ENCODE measurements at places on chromosomes 1 and 21.
A peak's percentile ranks its signal among the peaks of the same experiment; 100 is the strongest.

GRCh38 chr1:9399510-9400424, 107.1 kb downstream of the SPSB1 start:
- no peak for DNase-seq

- DNase-seq = peak; percentile 12
These were observed 129.9 kb downstream of the ZNF281 start for GRCh38 chr1:200279810-200280411.

- no peak for DNase-seq
These were observed 28.2 kb upstream of the FMO1 start for GRCh38 chr1:171220081-171220420.

DNA sequence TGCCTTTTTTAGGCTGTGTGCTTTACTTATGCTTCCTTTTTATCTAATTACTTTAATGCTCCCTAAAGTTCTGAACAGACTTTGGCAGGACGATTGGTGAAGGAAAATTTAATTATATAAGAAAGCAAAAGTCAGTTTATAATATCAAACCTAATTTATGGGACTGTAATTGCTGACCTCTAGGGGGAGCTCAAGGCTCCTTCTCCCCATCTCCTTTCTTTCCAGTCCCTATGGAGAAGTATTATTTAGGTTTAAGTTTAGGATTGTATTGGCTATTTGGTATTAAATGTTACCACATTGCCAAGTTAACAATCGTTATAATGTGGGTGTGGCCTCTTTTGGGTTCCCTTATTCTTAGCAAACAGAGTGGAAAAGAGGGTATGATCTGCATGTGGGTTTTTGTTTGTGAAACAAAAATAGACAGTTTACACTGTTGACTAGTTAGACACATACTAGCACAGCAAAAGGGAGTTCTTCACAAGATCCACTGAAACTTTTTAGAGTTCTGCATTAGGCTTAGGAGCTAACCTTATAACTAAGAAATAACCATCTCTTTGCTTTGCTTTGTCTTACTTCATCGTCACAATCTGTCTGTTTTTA, 48.2 kb upstream of the TNFSF4 start:
- DNase-seq = no peak

DNA sequence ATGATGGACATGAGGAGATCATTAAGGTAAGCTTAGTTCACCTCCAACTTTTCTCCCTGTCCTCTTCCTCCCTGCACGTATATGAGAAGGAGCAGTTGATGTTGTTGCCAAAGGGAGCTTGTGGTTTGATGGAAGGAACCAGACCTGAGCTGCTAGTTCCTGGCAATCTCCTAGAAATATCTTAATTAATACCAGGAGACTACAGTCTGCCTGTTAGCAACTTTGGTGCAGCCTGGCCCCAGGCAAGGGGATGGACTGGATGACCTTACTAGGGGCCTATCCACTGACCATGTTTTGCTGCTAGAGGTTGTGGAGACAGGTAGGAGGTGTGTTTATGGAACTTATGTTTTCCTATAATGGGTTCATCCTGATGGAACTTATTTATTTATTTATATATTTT, 22.6 kb downstream of the TUFT1 start:
- no peak for DNase-seq

DNA sequence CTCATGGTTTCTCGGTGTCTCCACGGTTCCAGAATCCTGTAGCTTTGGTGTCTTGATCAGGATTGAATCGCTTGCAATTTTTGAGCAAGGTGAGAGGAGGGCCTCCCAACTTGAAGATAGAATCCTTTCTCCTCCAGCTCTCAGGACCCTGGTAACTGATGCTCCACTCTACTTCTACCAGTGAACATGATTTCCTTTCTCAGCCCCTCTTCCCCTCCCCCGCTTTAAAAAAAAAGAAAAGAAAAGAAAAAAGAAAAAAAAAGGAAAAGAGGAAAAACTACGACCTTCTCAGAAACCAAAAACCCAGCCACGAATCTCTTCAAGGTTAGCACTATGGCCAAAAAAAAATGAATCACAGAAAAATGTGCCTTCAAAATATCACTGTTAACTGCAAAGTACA, 1.2 kb downstream of the ARHGEF11 start:
- DNase-seq = no peak

DNA sequence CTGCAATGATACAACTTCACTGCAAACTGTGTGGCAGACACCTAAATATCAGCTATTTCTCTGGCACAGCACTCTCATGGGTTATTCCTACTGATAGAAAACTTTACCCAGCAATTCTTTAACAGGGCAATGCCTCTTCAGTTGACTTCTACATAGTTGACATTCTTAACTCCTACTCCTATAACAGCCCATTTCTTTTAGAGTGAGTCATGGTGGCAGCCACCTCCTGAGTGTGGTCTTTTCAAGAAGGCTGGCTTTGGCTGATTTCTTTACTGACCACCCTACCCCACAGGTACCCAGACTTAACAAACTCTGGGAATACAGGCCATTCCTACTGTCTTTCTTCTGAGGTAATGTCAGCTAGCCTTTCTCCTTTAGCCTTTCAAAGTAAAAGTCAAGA, 805.8 kb upstream of the ADGRL2 start:
- no peak for DNase-seq

DNA sequence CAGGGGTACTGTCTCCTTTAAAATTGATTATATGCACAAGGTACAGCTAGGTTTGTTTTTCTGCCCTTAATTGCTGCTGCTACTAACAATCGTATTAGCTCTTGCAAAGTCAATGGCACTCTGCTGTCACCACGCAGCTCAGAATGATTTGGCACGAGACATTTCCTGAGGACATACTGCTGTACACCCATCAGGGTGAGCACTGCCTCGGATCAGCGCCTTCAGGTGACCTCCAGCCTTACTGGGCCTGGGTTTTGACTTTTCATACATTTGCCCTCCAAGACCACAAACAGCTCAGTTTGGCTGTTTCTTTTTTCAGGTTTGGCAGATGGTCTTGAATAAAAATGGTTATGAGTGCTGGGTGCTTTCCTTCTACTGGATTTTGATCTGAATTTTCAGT, 110.9 kb downstream of the NTPCR start:
- DNase-seq = no peak

GRCh38 chr1:153763365-153764225, 11.6 kb upstream of the SLC27A3 start:
- no peak for DNase-seq

DNA sequence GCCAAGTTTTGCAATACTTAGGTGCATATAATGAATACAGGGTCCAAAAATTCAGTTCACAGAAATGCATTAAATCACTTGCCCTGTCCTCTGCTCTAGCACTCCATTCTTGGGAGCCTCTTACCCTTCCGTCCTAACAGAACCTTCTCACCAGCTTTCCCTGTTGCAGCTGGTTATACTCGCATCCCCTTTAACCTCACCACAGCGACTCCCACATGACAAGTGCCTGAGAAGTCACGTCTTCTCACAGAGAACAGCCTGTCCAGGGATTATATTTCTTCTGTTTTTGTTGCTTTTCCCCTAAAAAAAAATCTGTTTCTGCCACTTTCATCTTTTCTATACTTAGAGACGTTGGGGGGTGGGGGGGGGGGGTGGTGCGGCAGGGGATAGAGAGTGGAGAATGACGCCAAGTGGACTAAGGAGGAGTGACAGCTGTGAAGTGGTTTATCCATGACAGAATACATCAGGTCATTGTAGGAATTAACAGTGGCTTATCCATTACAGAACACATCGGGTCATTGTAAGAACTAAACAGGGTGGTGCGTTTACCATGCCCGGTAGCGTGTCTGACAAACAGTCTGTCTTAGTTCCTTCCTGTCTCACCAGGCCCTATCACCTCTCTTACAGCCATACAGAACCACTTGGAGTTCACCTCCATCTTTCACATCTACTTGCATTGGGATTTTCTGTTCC, 117.6 kb downstream of the UBE2U start:
- no peak for DNase-seq

DNA sequence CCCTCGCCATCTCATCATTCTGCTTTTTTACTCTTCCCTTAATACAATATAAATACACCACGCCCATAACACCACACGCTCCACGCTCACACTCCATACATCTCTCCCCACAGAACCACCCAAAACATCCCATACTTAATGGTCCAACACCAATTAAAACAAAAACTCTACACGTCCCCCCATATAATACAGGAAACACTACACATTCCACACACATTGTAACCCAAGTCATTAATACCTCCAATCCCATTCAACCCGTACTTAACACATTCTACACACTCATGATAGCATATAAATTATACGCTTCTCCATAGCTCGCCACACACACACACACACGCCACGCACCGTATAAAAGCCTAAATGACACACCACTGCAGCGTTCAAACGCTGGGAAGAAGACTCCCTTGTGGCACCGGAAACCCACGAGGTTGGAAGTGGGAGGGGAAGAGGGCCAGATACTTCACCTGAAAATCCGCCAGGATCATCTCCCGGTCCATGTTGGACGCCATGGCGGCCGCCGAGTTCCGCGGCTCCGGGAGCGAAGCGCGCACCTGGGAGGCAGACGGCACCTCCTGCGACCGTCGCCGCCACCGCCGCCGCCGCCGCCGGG, 659 bp downstream of the FAF1 start:
- no peak for DNase-seq

DNA sequence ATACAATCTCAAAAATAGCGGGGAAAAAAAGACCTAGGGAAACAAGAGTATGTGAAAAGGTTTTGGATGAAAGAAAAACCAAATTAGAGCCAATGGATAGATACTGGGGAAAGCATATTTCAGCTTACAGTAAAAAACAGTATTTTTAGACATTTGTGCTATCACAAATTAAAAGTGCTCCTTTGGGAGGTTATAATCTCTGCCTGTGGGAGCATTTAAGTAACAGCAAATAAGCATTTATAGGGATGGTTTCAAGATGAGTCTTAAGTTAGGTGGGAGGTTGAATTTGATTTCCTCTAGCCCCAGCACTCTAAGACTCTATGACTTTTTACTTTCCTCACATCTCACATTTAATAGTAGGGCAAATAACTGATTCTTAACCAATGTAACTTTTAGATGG, 79.6 kb upstream of the SLFNL1 start:
- DNase-seq = no peak

GRCh38 chr1:194033646-194034045, 847.2 kb upstream of the B3GALT2 start:
- no peak for DNase-seq

- DNase-seq = no peak
These were observed 119.7 kb downstream of the PLPPR4 start for GRCh38 chr1:99384021-99384420.

GRCh38 chr1:23960291-23961020, 828 bp downstream of the PNRC2 start:
- no peak for DNase-seq

Data from stimulated activated CD4-positive, alpha-beta T cell treated with anti-CD3 and anti-CD28 coated beads, Interleukin-4, amount 100 ng/mL, for 48 hours (primary cell).